ENCODE measurements at places on chromosomes 2 and 18. TPM values are rescaled to one million over a fixed set of nuclear protein-coding genes. Genes with fewer than 3 reads are reported as not detected.

- no peak for DNase-seq
These were observed 159.6 kb upstream of the TPO start for GRCh38 chr2:1253629-1254028.

Gene EGR4
- total RNA-seq = not detected

Gene RAB3GAP1
- total RNA-seq = 33.0 TPM

GRCh38 chr2:148218326-148219075 lies 197.6 kb downstream of the MBD5 start:
- no peak for DNase-seq

DNA sequence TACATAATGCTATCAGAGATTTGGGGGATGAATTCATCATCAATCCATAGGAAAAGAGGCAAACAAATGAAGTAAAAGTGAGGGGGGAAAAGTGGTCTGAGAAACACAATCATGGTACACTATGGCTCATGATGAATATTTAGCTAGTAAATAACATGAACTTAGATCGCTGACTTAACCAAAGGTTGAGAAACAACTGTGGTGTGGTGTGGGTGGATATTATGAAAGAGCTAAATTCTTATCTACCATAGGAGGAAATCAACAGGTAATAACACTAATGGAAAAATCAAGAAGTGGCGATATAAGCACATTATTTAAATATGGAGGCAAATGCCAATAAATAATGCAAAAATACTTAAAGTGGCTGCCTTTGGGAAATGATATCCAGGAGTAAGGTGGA lies 12.2 kb upstream of the TPRKB start:
- DNase-seq = no peak

- no peak for DNase-seq
These were observed 3.2 kb downstream of the UPP2 start for GRCh38 chr2:158104903-158105302.

GRCh38 chr2:80209458-80209857 lies 95.1 kb downstream of the LRRTM1 start:
- DNase-seq = no peak

DNA sequence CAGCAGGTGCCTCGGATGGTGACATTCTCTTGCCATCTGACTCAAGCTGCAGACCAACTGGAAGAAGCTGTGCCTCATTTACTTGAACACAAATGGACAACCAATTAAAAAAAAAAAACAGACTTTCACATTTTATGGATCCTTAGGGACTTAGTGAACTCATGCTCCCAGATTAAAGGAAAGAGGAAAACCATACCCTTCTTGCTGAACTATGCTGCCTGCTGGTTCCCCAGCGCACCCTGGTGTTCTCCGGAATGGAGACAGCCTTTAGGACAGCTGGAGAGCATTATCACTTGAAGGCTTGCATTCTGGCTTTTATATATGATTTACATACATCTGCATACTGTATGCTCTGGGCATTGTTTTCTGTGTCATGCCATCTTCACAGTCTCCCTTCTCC lies 370.7 kb downstream of the SLC4A3 start:
- no peak for DNase-seq

Gene KYNU
- 0.52 TPM for total RNA-seq

DNA sequence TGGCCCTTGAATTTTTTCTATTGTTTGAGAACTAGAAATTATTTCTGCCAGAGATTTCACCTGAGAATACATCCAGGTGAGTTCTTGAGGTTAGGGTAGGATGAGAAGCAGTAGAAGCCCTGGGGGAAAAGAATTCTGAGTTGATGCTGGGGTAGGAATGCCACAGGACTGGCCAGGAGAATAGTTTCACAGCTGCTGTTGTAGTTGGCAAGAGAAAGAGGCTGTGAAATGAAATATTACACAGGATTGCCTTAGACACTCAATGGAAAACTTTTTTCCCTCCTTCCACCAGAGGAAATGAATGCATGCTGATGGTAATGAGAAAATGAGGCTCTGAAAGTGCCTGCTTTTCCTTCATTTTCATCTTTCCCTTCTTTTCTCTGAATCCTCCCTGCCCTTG lies 54.6 kb downstream of the PRKCE start:
- DNase-seq = no peak

DNA sequence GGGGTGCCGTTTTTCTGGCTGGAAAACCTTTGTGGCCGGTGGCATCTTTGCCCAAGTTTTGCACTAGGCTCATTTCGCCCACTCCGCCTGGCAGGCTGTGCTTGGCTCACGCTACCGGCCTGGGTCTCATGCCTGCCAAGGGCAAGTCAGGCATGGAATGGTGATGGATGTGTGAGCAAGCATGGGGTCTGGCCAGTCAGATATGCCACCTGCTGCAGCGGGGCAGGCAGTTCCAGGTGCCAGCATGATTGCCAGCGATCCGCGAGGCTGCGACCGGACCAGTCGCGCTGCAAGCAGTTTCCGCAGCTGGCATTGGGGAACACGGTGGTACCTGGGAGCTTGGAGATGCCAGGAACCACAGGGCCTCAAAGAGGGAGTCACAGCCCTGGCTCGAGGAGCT lies 40.6 kb downstream of the TAF1B start:
- DNase-seq = no peak

Gene ERICH2
- not detected for total RNA-seq

Gene PPP1R1C
- total RNA-seq = 5.4 TPM

Gene ITGAV
- total RNA-seq = 152 TPM

- no peak for DNase-seq
These were observed 76.3 kb downstream of the GPD2 start for GRCh38 chr2:156512451-156512850.

DNA sequence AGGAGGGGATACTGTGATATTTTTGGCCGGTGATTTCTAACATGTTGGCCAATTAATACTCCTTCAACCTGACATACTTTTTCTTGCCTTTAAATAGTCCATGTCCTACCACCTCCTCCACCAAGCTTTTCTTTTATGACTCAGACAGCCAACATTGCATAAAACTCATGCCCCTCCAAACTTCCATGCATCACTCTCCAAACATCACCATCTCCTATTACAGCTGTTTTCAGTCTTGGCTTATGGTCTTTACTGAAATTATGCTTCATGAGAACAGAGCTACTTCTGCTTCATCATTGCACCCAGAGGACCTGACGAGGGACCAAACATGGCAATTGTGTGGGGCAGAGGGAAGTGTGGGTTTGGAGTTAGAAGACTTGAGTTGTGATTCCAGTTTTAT lies 305.4 kb downstream of the LPIN1 start:
- DNase-seq = no peak

GRCh38 chr2:143505542-143505941 lies 376.3 kb downstream of the ARHGAP15 start:
- no peak for DNase-seq

Gene CDH20
- total RNA-seq = 0.41 TPM

GRCh38 chr2:207502577-207503198 lies 27.1 kb upstream of the CREB1 start:
- DNase-seq = no peak

Gene TSPYL6
- not detected for total RNA-seq

Gene LRRTM4
- not detected for total RNA-seq

Gene ADAM17
- 16.4 TPM for total RNA-seq

DNA sequence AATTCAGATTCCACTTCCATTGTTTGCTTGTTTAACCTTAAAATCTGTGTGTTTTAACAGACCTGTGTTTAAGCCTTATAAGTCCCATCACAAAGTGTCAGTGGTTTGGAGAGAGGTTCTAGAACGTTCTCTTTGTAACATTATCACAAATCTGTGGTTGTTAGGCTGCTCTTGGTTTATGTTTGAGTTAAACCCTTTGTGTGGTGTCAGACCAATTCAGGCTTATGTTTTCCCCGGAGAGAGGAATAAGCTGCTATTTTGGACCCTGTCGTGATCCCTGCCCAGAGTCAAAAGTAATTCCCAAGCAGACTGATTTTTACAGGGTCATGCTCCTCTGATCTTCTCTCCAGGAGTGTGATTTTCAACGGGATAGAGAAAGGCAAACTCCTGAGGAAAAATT lies 43.8 kb upstream of the LTBP1 start:
- no peak for DNase-seq

GRCh38 chr2:9565436-9566153 lies 10.0 kb upstream of the ADAM17 start:
- DNase-seq = peak; percentile 90

Gene MERTK
- 4.9 TPM for total RNA-seq

DNA sequence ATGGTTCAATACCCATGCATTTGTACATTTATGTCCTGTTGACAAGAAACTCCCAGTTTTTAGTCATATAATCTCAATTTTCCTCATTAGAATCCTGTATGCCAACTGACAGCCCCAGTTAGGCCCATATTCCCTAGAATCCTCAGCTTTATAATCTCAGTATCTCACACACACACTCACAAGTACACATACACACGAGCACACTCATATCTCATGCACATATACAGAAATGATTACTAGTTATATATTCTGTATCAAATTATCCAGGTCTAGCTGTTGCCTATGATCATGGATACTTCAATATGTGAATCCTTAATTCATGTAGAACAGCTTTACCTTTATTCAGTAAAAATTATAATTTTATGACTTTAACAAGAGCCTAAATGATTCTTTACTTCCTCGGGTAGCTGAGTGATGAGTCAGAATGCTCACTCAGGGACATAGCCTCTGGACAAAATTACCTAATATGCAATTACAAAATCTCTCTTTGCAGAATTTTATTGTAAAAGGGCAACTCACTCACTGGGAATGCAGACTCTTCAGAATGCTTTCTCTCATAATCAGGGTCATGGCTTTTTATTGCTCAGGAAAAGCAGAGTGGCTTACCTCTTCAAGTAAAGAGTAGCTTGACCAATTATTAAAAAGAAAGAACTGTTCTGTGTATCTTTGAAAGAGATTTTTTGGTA lies 193.6 kb upstream of the PIK3C3 start:
- no peak for DNase-seq

- no peak for DNase-seq
These were observed 102.3 kb downstream of the ZBTB7C start for GRCh38 chr18:48306838-48307237.

DNA sequence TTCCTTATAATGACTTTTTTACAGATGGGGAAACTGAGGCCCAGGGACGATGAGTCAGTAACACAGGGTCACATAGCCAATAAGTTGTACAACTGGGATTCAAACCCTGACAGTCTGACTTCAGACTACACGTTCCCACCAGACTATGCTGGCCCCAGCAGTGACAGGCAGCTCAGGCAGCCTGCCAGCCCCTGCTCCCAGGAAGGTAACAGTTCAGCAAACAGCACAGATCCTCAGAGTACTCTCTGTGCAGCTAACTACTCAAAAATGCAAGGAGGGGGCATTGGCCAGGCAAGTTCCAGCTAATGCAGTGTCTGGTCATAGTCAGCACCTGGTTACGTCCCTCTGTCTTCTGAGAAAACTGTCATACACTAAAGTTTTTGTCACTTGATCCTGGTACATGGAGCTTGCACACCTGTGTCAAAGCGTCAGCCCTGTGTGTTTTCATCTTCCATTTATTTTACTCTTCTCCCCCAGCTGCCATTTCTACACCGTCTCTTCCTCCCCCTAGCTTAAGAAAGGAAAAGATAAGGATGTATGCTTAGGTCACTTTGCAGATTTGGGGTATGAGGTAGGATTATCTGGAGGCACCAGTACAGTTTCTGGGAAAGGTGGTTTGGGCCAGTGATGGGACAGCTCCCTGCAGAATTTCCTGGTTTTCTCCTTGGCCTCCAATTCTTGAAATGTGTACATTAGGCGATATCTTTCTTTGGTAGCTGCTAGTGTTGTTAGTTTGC lies 4.5 kb downstream of the SMARCAL1 start:
- no peak for DNase-seq

- DNase-seq = no peak
These were observed 187.8 kb downstream of the ZNF516 start for GRCh38 chr18:76307293-76307690.

Data from right atrium auricular region (tissue), 2 donors.